ENCODE measurements at places on chromosomes 4 and X.

- no peak for DNase-seq
Observed at GRCh38 chr4:167052631-167053091, 181.6 kb downstream of the SPOCK3 start.

DNA sequence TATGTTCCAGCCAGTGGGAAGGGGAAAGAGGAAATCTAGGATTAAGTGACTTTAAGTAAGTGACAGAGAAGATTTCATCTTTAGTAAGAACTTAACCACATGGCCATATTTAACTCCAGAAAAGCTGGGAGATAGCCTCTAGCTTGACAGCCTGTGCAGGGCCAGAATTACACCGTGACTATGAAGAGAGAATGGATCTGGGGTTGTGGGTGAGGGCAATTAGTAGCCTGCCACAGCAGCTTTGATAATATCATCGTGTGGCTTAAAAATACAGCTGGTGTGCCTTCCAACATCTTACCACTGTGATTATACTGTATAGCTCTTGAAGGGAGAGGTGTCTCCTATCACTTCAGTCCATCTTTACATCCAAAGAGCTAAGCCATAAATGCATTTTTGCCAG is 57.6 kb upstream of the TBC1D9 start:
- no peak for DNase-seq

DNA sequence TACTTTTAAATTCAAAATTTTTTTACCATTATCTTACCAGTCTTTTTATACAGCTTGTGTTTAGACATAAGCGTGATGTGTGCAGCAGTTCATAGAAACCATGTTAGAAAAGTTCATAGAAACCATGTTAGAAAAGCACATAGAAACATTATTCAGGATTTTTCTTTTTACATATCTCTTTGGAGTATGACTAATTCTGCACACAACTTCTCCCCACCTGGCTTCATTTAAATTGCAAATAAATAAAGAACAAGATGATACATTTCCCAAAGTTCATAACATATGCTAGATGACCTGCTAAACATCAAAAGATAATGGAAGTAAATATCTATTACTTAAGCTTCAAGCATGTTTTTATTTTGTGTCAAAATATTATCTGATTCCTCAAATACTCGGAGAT is 201.9 kb downstream of the BANK1 start:
- no peak for DNase-seq

- DNase-seq = no peak
Observed at GRCh38 chr4:2103843-2104547, 44.9 kb downstream of the NAT8L start.

- no peak for DNase-seq
Observed at GRCh38 chr4:162582180-162582579, 418.4 kb upstream of the FSTL5 start.

DNA sequence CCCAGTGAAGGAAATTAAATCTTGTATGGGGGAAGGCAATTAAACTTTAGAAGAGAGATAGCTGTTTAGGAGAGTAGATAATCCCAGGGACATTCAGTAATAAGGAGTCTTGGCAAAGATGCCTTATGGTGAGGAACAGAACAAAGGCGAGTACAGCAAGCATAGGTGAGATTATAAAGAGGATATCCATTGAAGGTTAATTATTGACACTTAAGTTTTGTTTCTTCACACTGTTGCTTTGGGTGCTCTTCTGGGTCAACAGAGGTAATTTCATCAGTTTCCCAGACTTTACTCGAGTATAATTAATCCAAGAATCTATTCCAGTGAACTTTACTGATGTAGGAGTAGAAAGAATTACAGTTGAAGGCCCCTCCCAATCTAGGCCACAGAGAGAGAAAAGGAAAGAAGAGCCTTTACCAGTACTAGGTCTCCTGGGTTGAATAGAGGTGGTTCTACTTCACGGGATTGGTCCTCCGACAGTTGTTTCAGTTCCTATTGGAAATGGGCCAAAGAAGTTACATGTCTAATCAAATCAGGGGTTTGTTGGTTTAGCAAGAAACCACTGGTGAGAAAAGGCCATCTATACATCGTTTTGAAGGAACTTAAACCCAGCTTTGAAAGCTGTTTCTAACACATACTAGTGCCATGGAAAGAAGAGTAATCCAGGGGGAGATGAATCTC is 27.2 kb downstream of the EPGN start:
- DNase-seq = no peak

DNA sequence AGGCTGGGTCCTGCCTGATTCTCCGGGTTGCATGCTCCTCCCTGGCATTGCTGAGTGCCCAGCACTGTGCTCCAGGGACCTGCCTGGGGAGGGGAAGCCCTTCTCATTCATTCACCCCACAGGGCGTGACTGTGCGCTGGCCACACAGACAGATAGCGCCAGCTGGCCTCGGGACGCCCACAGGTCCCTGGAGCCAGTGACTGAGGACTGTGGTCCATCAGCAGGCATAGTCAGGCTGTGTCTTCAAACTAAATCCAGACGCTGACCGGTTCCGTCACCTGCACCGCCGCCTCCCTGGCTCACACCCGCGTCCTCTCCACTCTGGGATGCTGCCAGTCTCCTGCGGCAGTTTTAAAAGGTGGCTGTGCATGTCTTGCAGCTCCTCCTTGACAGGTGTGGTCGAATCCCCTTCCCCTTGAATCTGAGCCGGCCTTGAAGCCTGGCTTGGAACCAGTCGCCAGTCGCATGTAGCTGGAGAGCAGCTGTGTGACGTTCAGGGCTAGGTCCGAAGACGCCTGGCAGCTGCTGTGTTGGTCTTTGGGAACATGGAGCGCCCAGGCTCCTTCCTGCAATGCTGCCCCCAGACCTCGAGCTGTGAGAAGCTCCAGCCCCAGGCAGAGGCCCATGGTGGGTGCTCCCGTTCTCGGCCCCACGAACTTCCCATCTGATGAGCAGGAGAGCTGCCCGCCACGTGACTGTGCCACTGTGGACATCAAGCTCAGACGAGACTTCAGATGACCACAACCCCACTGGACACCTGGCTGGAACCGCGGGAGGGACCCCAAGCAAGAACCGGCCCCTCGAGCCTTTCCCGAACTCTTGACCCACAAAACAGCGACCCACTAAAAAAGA is 94.1 kb downstream of the ADRA2C start:
- DNase-seq = no peak

DNA sequence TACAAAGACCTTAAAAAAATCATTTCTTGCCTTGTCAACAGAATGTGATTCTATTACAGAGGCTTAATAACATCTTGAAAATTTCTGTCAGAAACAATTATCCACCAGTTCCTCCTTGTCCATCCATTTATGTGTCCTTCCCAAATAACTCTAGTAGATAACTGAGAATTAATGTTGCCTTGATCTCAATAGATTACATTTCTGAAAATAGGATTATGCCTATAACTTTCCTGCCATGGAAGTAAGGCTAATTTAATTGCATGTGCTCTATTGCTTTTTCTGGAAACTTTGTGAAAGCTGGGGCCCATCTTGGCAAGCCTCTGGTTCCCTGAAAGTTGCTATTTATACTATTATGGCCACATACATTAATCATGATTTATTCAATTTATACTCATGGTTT is 76.2 kb upstream of the UNC5C start:
- DNase-seq = no peak

DNA sequence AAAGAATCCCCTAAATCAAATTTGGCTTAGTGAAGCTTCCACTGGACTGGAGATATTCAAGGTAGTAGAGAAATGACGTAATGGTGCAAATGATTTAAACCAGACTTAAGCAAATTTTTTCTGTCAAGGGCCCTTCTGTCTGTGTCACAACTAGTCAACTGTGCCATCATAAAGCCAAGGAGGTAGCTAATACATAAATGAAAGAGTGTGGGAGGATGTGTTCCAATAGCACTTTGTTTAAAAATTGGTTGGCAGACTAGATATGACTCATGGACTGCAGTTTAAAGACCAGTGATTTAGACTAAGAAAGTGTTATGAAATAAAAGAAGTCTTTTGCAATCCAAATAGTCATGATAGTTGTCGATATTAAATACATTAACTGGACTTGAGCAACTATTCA is 24.3 kb upstream of the TEX13C start:
- DNase-seq = no peak

GRCh38 chr4:98480535-98480934 is 177.9 kb downstream of the TSPAN5 start:
- DNase-seq = no peak

- no peak for DNase-seq
Observed at GRCh38 chrX:43968359-43968781, 4.8 kb downstream of the NDP start.

GRCh38 chr4:47662975-47663374 is 174.9 kb downstream of the CORIN start:
- DNase-seq = no peak

GRCh38 chr4:41215155-41215554 is 813 bp upstream of the APBB2 start:
- no peak for DNase-seq

GRCh38 chr4:138193963-138194362 is 48.2 kb downstream of the SLC7A11 start:
- DNase-seq = no peak

- DNase-seq = no peak
Observed at GRCh38 chr4:101813604-101814003, 23.1 kb downstream of the BANK1 start.

GRCh38 chr4:152352622-152353116 is 183.2 kb downstream of the FBXW7 start:
- no peak for DNase-seq

DNA sequence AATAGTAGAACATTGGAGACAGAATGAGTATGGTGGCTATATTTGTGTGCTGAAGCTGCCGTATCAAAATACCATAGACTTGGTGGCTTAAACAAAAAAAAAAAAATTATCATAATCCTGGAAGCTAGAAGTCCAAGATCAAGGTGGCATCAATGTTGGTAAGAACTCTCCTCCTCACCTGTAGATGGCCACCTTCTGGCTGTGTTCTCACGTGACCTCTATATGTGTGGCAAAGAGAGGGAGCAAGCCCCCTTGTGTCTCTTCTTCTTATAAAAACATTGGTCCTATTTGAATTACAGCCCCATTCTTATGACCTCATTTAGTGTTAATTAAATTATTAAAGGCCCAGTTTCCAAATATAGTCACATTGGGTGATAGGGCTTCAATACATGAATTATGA is 1640.9 kb upstream of the PCDH7 start:
- no peak for DNase-seq

DNA sequence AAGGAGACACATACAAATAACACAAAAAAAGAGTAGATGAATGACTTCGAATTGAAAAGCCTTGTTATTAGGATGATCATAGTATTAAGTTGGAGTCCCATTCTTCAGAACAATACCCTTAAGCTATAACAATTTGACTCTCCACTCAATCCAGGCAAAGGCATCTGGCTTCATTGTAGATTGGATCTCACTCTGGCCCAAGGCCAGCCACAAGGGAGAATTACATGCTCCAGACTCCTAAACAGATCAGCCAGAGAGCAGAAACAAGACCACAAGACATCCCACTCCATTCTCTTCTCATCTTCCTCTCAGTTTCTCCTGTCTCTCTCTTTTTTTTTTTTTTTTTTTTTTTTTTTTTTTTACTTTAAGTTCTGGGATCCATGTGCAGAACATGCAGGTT is 213.9 kb downstream of the DHX15 start:
- DNase-seq = no peak
